ENCODE measurements at places on chromosomes 2 and 18.

- no peak for DNase-seq
These were observed 1228.1 kb upstream of the GYPC start for GRCh38 chr2:125427721-125428315.

GRCh38 chr2:88398180-88398579 is 54.3 kb downstream of the FOXI3 start:
- DNase-seq = no peak

DNA sequence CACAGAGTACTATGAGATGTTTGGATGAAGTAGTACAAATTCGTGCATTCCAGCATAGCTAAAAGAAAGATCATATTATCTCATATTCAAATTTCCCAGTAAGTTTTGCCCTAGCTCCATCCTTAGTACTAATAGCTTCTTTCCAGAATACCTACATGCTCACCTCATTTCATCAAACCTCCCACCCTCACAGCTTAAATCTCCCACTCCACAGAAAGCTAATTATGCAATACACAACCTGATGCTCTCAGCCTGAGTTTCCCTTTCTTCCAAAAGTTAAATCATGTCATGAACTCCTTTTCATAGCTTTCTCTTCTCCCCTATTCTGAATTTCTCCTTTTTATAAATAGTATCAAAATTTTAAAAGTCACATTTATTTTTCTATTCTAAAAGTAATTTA is 34.6 kb downstream of the DNAH6 start:
- DNase-seq = no peak

DNA sequence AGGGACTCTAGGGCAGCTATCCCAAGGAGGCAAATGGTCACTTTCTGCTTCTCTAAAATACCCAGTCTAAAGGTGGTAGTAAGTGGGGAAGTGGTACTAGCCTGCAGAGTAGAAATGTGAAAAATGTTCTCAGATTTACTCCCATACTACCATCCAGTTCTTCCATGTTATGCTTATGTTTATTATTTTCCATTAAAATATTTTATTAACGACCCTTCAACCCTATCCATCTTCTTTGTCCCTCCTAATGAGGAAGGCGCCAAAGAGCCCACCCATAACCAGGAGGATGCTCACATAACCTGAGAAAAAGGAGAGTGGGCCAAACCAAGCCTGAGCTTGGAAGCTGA is 153.5 kb downstream of the ANTXR1 start:
- no peak for DNase-seq

DNA sequence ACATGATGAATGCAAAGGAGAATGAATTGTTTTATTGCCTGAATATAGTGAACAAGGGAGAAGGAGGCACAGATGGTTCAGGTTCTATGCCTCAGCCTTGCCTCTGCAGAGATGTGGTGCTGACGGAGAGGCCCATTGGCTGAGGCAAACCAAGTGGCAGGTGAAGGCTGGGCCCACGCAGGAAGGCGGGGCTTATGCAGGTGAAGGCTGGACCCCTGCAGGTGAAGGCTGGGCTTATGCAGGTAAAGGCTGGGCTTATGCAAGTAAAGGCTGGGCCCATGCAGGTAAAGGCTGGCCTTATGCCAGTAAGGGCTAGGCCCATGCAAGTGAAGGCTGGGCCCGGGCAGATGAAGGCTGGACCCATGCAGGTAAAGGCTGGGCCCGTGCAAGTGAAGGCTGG is 414.7 kb downstream of the LRATD1 start:
- DNase-seq = no peak

DNA sequence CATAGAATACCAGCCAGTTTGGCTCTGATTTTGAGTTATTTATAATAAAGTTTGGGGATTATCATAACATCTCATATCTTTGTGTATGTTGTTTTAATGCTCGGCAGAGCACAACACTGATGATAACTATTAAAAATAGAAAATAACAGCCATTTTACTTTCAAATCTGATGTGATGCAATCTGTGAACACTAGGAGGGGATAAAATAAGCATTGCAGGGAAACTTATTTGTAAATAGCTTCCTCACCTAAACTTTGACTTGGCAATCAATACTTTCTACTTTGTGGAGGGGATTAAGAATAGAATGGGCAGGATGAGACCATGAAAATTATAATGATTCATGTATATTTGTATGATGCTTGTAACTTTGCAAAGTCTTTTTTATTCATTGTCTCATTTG is 54.4 kb downstream of the USP14 start:
- DNase-seq = no peak

GRCh38 chr18:58562146-58562998 is 66.5 kb downstream of the ALPK2 start:
- no peak for DNase-seq

Data from posterior cingulate gyrus (tissue), 11 donors.